ENCODE measurements at places on chromosomes 16 and 17. TPM values are rescaled to one million over a fixed set of nuclear protein-coding genes. Genes with fewer than 3 reads are reported as not detected.
A peak's percentile ranks its signal among the peaks of the same experiment; 100 is the strongest.

GRCh38 chr16:21600031-21600773 is 825 bp downstream of the METTL9 start:
- no peaks in the 10 kb centered on the region for H3K36me3 ChIP-seq
- H3K4me1 ChIP-seq = peaks cover 50% of the 10 kb centered on the region
- peak overlapping the region; percentile 92 for H3K4me3 ChIP-seq
- no peaks in the 10 kb centered on the region for H3K27me3 ChIP-seq

- no peaks in the 10 kb centered on the region for H3K36me3 ChIP-seq
- H3K27me3 ChIP-seq = no peaks in the 10 kb centered on the region
- H3K27ac ChIP-seq = no peak overlapping the region
- DNase-seq = no peak
- no peak overlapping the region for H3K4me3 ChIP-seq
These were observed 2.9 kb upstream of the GSDMB start for GRCh38 chr17:39921323-39921722.

DNA sequence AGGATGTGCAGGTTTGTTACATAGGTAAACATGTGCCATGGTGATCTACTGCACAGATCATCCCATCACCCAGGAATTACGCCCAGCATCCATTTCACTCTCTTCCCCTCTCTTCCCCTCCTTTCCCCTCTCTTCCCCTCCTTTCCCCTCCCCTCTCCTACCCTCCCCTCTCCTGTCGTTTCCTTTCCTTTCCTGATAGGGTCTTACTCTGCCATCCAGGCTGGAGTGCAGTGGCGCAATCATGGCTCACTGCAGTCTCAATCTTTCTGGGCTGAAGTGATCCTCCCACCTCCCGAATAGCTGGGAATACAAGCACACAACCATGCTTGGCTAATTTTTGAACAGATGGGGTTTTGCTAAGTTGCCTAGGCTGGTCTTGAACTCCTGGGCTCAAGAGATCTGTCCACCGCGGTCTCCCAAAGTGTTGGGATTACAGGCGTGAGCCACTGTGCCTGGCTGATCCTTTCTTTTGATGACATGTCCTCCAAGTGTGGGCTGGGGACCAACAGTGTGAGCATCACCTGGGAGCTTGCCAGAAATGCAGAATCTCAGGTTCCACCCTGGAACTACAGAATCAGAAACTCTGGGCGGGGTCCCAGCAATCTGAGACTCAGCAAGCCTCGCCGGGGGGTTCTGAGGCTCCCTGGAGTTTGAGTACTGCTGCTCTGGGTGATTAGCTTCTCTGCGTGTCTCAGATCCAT is 10.8 kb downstream of the ATP2C2 start:
- no peaks in the 10 kb centered on the region for H3K36me3 ChIP-seq

DNA sequence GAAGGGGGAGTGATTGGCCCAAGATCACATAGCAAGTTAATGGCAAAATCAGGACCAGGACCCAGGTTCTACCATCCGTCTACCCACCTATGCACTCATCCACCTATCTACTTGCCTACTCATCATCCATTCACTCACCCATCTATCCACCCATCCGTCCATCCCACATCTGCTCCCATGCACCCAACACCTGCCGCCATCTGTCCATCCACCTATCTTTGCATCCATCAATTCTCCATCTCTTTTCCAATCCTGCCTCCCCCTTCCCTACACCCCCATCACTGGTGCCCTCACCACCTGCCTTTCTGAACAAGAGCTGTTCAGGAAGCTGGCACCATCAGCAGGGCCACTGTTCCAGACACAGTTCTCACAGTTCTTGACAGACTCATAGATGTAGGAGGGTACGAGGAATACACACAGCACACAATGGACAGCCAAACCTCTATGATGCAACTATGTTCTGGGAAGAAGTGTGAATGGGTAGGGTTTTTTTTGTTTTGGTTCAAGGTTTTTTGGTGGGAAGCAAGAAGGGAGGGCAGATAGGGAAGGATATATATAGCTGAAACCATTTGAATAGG is 4.5 kb downstream of the SAMD14 start:
- H3K36me3 ChIP-seq = no peaks in the 10 kb centered on the region
- no peaks in the 10 kb centered on the region for H3K27me3 ChIP-seq
- H3K4me3 ChIP-seq = no peak overlapping the region
- H3K27ac ChIP-seq = no peak overlapping the region
- H3K4me1 ChIP-seq = no peaks in the 10 kb centered on the region

RAB37 gene
- total RNA-seq = 0.64 TPM

DNA sequence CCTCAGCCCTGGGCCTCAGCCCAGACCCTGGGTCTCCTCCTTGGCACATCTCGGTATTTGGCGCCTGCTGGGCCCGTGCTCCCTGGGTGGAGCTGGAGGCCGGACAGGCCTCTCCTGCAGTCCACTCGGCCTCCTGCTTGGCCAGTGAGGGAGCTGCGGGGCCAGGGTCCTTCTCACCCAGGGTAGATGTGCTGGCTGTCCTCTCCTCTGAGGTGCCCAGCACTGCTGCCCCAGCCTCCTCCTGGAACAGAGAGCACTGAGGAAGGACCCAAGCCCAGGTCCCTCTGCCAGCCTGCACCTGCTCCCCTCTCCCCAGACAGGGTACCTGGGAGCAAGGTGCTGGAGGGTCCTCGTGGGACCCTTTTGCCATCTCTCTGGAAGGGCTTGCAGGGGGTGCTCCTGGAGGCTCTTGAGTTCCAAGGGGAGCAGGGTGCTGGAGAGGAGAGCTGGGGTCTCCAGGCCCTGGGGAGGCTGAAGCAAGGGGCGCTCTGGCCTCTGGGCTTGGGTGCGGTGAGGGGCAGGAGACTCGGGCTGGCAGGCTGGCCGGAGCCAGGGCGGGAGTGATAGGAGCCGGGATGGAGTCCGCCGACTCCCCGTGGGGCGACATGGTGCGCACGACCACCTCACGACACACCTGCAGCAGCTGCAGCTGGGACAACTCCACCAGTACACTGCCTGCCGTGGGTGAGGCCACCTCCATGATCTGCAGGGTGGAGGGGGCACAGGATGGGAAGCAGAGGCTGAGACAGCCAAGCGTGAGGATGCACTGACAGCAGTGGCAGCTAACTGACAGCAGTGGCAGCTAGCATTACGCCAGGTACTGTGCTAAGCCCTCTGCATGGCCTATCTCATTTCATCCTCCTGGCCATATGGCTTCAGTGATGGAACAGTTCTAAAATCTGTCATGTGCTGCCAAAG is 17.8 kb downstream of the TSPOAP1 start:
- no peak overlapping the region for H3K4me3 ChIP-seq
- DNase-seq = no peak
- H3K4me1 ChIP-seq = no peaks in the 10 kb centered on the region
- H3K27me3 ChIP-seq = no peaks in the 10 kb centered on the region
- H3K36me3 ChIP-seq = no peaks in the 10 kb centered on the region
- H3K27ac ChIP-seq = no peak overlapping the region

CLEC19A gene
- not detected for total RNA-seq

- no peak for DNase-seq
- H3K36me3 ChIP-seq = peaks cover 4% of the 10 kb centered on the region
- H3K27me3 ChIP-seq = no peaks in the 10 kb centered on the region
- H3K27ac ChIP-seq = no peak overlapping the region
- no peaks in the 10 kb centered on the region for H3K4me1 ChIP-seq
- H3K4me3 ChIP-seq = no peak overlapping the region
These were observed 42.8 kb downstream of the MEAK7 start for GRCh38 chr16:84461413-84462295.

DNA sequence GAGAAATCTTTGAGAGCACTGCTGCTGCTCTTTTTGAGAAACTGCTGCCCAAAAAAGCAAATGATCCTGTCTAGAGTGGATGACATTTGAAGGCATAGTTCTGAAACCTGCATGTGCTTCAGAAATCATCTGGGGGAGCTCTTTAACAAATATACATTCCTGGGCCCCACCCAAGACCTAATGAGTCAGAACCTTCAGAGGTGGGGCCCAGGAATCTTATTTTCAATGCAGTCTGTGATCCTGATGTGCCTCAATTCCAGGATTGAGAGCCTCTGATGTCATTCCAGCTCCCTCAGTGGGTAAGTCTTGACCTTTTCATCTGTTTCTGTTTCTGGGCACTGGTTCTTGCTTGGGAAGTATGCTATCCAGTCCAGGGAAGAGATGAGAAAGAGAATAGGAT is 42.3 kb downstream of the HNF1B start:
- no peak overlapping the region for H3K27ac ChIP-seq
- no peak overlapping the region for H3K4me3 ChIP-seq
- H3K4me1 ChIP-seq = no peaks in the 10 kb centered on the region
- peaks cover 26% of the 10 kb centered on the region for H3K27me3 ChIP-seq
- DNase-seq = no peak

DNA sequence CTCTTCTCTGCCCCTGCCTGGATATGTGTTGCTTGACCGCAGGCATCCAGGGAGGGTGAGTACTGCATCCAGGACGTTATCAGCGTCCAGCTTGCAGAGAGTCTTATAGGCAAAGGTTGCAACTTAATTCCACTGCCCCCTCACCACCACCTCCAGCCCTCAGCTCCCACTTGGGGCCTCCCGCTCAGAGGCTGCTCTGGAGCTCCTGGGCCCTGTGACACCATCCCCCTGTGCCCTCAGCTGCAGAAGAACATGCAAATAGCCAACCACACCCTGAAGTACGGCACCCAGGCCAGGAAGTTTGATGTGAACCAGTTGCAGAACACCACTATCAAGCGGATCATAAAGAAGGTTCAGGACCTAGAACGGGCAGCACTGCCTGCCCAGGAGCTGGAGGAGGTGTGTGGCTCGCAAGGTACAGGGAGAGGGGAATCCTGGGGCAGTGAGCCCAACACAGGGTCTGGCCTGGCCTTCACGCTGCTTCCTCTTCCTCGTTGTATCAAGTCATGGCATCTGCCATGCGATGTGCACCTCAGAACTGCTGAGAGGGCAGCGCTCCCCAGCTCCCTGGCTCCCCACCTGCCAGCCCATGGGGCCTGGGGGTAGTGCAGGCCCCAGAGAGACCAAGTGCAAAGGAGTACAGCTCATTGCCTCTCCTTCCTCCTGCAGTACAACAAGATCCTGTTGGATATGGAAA is 9.6 kb downstream of the ACE start:
- H3K27ac ChIP-seq = no peak overlapping the region
- H3K27me3 ChIP-seq = peaks cover 3% of the 10 kb centered on the region
- H3K4me1 ChIP-seq = no peaks in the 10 kb centered on the region

DNA sequence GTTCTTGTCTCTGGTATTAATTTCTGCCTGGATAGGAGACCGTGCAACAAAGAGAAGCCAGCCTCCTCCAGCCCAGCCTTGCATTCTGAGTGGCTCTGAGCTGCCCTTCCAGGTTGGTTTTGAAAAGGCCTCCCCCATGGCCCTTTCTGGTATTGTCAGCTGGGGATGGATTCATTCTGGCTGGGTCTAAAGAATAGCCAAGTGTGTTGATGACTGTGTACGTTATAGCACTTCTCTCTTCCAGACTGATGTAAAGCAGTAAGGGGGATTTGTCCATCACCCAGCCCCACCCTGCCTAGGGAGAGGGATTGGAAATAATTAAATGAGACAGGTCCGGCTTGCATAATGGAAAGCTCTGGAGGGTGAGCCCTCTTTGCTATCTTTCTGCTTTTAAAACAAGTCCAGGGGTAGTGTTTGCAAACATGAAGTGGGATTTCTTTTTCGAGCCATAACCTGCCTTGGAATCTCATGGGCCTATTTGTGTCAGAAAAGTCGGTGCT is 146.4 kb downstream of the MSI2 start:
- H3K27ac ChIP-seq = peak overlapping the region; percentile 50
- no peak overlapping the region for H3K4me3 ChIP-seq
- no peaks in the 10 kb centered on the region for H3K27me3 ChIP-seq
- no peaks in the 10 kb centered on the region for H3K36me3 ChIP-seq
- peaks cover 60% of the 10 kb centered on the region for H3K4me1 ChIP-seq

DNA sequence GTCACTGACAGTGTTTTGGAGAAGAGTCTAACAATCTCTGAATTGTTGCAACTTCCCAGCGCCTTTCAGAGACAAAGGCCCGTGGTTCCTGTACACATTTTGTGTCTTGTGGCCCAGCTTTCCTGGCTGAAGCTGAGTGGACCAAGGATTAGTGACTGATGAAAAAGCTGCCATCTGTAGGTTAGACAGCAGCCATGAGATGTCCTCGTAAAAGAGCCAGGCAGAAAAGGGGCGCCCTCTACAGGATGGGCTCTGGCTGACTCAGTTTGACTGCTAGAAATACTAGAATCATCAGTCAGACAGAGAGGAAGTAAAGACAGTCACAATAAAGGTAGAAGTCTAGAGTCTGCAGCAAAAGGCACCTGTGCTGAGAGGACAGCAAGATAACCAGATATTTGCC is 26.5 kb upstream of the NF1 start:
- no peaks in the 10 kb centered on the region for H3K27me3 ChIP-seq
- H3K4me3 ChIP-seq = no peak overlapping the region
- no peaks in the 10 kb centered on the region for H3K36me3 ChIP-seq
- H3K27ac ChIP-seq = peak overlapping the region; percentile 37
- peaks cover 10% of the 10 kb centered on the region for H3K4me1 ChIP-seq

GRCh38 chr17:44557651-44558285 is 484 bp downstream of the FZD2 start:
- H3K27ac ChIP-seq = no peak overlapping the region
- no peaks in the 10 kb centered on the region for H3K4me1 ChIP-seq
- H3K36me3 ChIP-seq = no peaks in the 10 kb centered on the region
- H3K27me3 ChIP-seq = peaks cover 2% of the 10 kb centered on the region
- peak; percentile 38 for DNase-seq
- H3K4me3 ChIP-seq = peak overlapping the region; percentile 73

DNA sequence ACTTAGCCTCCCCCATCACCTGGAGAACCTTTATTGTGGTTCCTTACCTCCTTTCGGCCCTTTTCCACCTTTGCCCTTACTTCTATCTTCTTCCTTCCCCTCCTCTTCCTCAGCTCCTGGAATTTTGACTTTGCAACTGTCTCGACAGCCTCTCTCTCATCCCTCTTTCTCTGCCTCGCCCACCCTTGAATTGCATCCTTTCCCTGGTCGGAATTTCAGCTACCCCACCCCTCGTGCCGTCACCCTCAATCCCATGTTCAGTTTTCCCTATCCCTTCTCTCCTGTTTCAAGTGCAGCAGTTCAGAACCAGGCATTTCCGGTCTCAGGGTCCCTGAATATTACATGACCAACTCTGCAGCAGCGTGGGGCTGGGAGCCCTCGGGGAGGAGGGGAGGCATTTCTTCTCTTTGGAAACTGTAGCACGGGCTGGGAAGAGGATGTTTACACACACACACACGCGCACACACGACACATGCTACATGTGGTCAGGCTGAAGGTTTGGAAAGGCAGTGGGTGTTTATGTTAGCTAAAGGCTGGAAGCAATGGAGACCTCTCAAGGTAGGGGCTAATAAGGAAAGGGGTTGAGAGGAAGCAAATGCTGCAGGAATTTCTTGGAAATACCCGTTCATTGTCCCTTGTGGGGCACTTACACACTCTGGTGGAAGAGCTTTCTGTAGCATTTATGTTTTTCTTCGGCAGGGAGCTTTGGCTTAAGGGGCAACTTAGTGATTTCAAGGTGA is 971 bp downstream of the MINK1 start:
- H3K27ac ChIP-seq = peak overlapping the region; percentile 94
- no peaks in the 10 kb centered on the region for H3K27me3 ChIP-seq
- H3K4me3 ChIP-seq = peak overlapping the region; percentile 98
- no peak for DNase-seq
- H3K36me3 ChIP-seq = no peaks in the 10 kb centered on the region

CCL8 gene
- total RNA-seq = not detected

DNA sequence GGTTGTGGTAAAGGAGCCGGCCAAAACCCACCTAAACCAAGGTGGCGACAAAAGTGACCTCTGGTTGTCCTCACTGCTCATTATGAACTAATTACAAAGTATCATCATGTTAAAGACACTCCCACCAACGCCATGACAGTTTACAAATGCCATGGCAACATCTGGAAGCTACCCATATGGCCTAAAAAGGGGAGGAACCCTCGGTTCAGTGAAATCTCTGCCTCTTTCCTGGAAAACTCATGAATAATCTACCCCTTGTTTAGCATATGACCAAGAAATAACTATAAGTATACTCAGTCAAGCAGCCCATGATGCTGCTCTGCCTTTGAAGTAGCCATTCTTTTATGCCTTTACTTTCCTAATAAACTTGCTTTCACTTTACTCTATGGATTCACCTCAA is 72.2 kb downstream of the CYLD start:
- no peak overlapping the region for H3K4me3 ChIP-seq
- no peaks in the 10 kb centered on the region for H3K4me1 ChIP-seq
- no peaks in the 10 kb centered on the region for H3K27me3 ChIP-seq
- H3K27ac ChIP-seq = no peak overlapping the region

HEXIM2 gene
- 45.7 TPM for total RNA-seq

Data from psoas muscle (tissue), 8 donors.